Thyroid gland (tissue), 4 donors: ENCODE measurements at places on chromosomes 1 and 21.
A peak's percentile ranks its signal among the peaks of the same experiment; 100 is the strongest.

DNA sequence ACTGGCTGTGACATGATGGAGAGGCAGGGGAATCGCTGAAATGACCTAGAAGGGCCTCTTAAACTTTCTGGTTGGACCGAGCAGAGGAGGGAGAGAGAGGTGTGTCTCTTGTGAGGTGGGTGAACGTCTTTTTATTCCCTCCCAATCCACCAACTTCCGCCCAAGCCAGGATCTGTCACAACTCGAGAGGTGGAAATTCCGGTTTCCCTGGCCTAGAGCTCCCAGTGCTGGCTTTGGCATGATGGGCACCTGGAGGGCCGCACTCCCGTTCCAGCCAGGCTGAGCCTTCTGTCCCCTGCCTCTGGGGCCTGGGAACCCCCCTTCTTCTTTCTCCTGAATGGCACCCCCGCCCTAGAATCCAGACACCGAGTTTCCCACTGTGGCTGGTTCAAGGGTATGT lies at the start of gene SEMA4A:
Gene SEMA4A (plus strand): TSS at position 224 of the 400 bp plus-strand sequence. CDS start 994 bp downstream, outside the sequence.
- peaks cover 23% of the 10 kb centered on the region for H3K4me1 ChIP-seq
- peak; percentile 90 for DNase-seq
- H3K36me3 ChIP-seq, result no peaks in the 10 kb centered on the region
- peak within 1 kb of the TSS; percentile 73 for H3K27ac ChIP-seq

- H3K36me3 ChIP-seq, result peaks cover 7% of the 10 kb centered on the region
- DNase-seq, result no peak
- no peak overlapping the region for H3K27ac ChIP-seq
- no peaks in the 10 kb centered on the region for H3K27me3 ChIP-seq
Observed at GRCh38 chr1:40462956-40463590, 12.8 kb downstream of the ZFP69B start.

GRCh38 chr1:241688940-241689368 lies 36.9 kb downstream of the WDR64 start:
- no peaks in the 10 kb centered on the region for H3K4me1 ChIP-seq
- no peaks in the 10 kb centered on the region for H3K27me3 ChIP-seq
- no peak for DNase-seq
- H3K4me3 ChIP-seq, result no peak overlapping the region

GRCh38 chr21:44702111-44702972 lies 5.4 kb downstream of the KRTAP10-12 start:
- H3K27me3 ChIP-seq, result peaks cover 4% of the 10 kb centered on the region
- DNase-seq, result no peak
- H3K27ac ChIP-seq, result no peak overlapping the region
- H3K4me3 ChIP-seq, result no peak overlapping the region

GRCh38 chr1:218254296-218254946 lies 30.7 kb upstream of the RRP15 start:
- H3K4me3 ChIP-seq, result no peak overlapping the region
- no peaks in the 10 kb centered on the region for H3K4me1 ChIP-seq
- H3K27ac ChIP-seq, result no peak overlapping the region
- no peak for DNase-seq
- H3K27me3 ChIP-seq, result no peaks in the 10 kb centered on the region
- H3K36me3 ChIP-seq, result no peaks in the 10 kb centered on the region
